ENCODE measurements at places on chromosomes 13 and 19.

- DNase-seq, result no peak
Observed at GRCh38 chr13:41361491-41361890, 50.4 kb downstream of the NAA16 start.

DNA sequence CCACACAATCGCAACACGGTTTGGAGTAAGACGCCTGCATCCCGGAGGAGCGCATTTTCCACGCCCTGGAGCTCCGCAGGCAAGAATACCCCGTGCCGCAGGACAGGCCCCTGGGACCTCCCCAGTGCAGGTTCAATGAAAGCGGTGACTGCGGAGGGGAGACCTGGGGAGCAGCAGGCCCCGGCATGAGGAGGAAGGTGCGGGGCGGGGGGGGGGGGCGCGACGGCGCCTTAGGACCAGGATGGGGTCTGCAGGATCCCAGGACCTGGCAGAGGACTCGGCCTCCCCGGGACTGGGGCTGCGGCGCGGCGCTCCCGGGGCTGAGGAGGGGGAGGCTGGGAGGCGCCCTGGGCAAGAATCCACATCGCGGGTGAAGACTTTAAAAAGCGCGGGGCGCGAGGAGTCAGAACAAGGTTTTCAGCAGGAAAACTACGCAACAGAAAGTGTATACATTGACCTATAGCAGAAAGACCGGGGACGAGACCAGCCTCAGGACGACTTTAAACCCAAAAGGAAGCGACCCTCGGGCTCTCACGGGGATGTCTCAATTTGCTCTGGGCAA lies 432 bp downstream of the ZNF611 start:
- peak; percentile 20 for DNase-seq

DNA sequence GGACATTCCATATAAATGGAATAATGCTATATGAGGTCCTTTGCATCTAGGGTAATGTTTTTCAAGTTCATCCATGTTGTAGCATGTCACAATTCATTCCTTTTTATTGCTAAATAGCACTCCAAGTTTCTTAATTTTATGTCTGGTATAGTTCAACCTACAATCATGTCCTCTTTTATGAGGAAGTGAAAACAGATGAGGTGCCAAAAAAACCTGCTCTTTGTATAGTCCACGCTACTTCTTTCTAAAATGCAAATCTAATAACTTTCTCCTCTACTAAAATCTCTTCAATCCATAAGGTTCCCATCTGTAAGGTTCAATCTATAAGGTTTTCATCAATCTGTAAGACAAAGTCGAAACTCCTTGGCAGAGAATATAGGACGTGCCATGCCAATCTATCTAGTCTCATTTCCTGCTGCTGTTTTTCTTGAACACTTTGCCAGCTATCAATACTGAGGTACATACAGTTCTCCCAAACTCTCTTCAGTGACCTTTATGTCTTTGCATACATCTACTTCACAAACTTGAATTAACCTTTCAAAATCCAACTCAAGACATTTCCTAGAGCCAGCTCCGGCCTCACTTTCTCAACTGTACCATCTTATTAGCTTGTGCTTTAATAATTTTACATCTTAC lies 33.7 kb downstream of the INTS6 start:
- DNase-seq, result no peak

GRCh38 chr13:30791354-30792001 lies 56.1 kb downstream of the ALOX5AP start:
- no peak for DNase-seq

- no peak for DNase-seq
Observed at GRCh38 chr19:13077240-13077639, 25.4 kb downstream of the LYL1 start.

DNA sequence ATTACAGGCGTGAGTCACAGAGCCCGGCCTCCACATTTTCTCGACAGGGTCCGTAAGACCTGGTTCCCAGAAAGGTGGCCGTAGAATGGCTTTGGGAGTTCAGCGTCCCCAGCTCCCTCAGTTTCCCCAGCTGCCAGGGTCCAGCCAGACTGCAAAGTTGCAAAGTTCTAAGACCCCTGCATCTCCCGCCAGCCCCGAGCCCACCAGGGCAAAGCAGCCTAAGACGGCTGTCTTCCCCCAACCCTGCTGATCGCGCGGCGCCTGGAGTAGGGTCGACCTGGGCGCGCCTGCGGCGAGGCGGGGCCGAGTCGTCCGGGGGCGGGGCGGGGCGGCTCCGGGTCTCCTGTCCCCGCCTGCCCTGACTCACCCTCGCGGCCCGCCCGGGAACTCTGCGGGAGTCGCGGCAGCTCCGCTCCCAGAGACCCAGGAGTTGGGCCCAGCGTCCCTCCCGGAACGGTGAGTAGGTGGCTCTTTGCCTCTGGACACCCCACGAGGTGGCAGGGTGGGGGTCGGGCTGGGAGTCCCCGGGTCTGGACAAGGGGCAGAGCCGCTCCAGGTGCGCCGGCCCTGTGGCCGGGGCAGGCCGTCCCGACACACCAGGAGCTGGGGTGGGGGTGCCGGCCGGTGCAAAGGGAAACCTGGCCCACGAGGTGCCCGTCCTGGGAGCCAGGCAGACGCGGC lies at the start of gene LRRC8E:
LRRC8E (plus strand) TSS at position 366 of the 681 bp plus-strand sequence. CDS start 7,094 bp downstream, outside the sequence.
- DNase-seq, result peak; percentile 85

GRCh38 chr13:51638216-51638871 lies 54.1 kb downstream of the WDFY2 start:
- DNase-seq, result peak; percentile 20

DNA sequence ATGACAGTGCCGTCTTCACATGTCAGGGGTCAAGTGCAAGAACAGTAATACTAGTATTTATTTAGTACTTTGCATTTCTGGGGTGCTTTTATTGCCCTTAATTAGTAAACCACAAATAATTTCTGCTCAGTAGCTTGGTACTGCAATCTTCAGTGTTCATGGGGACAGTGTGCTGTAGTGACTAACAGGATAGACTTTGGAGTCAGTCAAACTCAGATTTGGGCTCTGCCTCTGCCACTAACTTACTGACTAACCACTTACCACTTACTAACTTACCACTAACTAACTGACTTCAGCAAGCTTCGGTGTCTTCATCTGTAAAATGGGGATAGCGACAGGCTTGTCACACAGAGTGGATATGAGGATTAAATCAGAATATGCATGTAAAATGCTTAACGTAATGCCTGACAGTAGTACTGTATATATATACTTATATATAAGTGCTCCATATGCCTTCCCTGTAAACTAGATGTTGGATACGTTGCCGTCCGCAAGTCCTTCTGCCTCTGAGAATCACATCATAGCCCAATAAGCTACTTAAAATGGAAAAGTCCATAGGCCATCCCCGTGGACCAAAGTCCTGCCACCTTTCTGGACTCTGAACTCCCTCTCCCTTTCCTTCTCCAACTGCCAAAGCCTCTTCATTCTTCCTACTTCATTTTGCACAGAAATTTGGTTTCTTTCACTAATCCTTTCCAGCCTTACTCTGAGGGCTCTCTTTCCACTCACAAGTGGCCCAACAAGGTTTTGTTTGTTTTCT lies 158.1 kb downstream of the ZIC5 start:
- DNase-seq, result no peak

DNA sequence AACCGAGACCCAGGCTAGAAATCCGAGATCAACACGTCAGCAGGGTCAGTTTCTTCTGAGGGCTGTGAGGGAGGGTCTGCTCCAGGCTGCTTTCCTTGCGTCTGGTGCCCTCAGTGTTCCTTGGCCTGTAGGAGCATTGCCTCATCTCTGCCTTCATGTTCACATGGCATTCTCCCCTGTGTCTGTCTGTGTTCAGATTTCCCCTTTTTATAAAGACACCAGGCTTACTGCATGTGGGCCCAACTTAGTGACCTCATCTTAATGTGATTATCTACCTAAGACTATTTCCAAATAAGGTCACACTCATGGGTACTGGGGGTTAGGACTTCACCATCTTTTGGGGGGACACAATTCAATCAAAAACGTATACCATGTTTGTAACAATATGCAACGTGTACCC lies 57.2 kb upstream of the C1QTNF9 start:
- no peak for DNase-seq

- no peak for DNase-seq
Observed at GRCh38 chr13:91540158-91540736, 141.8 kb downstream of the GPC5 start.

GRCh38 chr19:55702131-55702627 lies 27.2 kb downstream of the EPN1 start:
- DNase-seq, result no peak

GRCh38 chr19:47756953-47757608 lies 11.7 kb downstream of the NOP53 start:
- DNase-seq, result no peak

GRCh38 chr19:44367024-44367423 lies 10.5 kb upstream of the ZNF112 start:
- no peak for DNase-seq

DNA sequence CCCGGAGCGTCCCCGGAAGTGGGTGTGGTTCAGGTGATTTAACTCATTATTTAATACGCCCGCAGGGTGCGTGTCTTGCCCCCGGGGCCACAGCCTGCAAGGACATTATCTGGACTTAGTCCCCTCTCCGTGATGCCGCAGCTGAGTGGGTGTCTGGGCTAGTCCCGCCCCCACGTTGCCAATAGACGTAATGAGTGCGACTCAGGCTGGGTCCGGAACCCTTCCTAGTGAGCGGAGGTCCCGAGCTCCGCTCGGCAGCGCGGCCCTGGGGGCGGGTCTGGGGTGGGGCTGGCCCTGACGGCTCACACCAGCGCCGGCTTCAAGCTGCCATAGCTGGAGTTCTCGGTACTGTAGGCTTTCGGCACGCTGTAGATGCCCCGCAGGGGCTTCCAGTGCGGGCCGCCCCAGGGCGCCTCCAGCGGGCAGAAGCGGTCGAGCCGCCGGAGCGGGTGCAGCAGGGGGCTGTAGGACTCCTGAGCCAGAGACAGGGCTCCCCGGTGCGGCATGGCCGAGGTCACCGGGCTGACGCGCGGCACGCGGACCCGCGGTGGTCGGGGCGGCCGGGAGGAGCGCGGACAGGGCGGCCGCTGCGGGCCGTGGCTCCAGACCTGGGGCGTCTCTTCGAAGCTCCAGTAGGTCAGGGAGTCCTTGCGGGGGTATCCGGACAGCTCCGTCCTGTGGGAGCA lies 918 bp upstream of the LHB start:
- DNase-seq, result no peak

DNA sequence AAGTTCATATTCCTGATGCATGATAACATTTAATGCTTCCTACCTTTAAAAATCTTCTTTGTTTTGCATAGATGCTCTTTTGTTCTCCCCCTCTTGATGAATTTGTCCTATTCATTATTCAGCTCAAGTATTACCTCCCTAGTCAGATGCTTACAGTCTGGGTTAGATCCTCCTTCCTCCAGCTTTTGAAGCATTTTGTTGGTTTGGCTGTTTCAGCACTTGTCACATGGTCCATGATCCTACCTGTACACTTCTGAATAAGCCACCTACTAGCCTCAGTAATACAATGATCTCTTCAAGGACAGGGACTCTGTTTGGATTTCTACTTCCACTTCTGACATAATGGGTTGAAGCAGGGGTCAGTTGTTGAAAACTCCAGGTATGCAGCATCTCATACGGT lies 37.4 kb downstream of the N4BP2L1 start:
- DNase-seq, result no peak

DNA sequence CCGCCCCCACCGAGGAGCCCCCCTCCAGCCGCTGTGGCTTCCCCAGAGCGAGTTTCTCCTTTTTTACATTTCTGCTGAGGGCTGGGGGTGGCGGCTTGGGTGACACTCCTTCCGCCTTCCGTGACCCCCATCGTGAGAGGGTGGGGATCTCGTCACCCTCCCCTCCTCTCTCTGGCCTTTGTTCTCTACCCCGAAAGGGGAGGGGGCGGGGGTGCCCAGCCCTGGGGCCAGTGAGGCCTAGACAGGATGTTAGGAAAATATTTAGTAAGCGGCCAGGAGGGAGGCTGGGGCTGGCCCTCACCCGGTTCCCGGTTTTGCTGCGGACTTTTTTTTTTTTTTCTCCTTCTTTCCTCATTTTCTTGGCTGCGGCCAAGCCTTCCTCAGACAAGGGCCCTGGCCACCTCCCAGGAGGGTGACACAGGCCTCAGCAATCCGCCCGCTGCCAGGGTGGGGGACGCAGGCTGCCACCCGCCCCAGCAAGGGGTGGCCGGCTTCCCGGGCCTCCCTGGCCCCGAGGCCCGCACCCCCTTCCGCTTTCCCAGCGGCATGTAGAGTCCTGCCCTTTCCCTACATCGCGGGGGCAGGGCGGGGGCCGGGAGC lies 3.9 kb downstream of the MIDN start:
- peak; percentile 54 for DNase-seq

DNA sequence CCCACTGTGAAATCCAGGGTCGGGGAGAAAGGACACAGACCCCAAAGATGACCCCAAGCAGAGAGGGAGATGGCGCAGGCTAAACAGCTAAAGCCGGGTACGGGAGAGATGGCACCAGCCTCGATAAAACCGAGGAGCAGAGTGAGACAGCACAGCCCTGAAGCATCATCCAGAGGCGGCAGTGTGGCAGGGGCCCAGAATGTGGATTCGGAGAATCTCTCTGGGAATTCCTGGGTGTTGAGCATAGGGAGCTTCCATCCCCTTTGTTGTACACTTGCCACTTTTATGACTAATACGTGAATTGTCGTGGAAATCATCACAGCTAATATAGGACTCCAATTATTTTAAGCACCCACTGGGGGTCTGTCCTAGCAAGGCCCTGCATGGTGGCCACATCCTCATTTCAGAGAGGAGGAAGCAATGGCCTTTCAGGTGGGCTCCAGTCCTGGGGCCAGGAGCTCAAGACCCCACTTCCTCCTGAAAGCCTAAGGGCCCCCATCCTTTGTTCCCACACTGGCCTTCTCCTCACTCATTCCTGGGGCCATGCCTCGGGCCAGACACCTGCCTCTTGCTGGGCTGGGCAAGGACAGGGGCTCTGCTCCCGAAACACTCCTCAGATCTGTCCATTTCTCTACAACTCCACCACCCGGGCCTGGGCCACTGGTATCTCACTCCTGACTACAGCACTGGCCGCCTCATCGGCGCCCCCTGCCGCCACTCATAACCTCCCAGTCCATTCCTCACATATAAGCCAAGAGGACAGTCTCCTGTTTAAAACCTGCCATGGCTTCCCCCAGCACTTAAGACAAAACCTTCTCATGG lies 29.3 kb upstream of the ATP1A3 start:
- no peak for DNase-seq

- no peak for DNase-seq
Observed at GRCh38 chr13:26469602-26470001, 87.9 kb upstream of the WASF3 start.

DNA sequence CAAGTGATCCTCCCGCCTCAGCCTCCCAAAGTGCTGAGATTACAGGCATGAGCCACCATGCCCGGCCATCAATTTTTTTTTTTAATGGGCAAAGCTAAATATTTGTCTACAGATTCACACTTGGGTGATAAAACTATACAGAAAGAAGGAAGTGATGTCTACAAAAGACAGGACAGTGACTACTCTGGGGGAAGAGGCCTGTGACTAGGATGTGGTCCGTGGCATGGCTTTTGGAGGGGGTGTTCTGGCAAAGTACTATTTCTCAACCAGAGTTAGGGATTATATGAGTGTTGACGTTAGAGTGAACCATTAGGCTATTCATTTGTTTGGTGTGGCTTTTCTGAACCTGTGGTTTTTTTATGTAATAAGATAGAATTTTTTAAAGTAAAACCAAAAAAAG lies 42.7 kb downstream of the INSR start:
- no peak for DNase-seq

- DNase-seq, result no peak
Observed at GRCh38 chr19:51179256-51179655, 37.2 kb downstream of the SIGLEC7 start.

GRCh38 chr13:20362484-20363041 lies 130.4 kb upstream of the GJB6 start:
- DNase-seq, result no peak

- no peak for DNase-seq
Observed at GRCh38 chr13:39144391-39144790, 106.1 kb downstream of the NHLRC3 start.
